ENCODE measurements at places on chromosomes 11 and 22.

- DNase-seq, result no peak
Observed at GRCh38 chr11:24754406-24754805, 257.6 kb downstream of the LUZP2 start.

DNA sequence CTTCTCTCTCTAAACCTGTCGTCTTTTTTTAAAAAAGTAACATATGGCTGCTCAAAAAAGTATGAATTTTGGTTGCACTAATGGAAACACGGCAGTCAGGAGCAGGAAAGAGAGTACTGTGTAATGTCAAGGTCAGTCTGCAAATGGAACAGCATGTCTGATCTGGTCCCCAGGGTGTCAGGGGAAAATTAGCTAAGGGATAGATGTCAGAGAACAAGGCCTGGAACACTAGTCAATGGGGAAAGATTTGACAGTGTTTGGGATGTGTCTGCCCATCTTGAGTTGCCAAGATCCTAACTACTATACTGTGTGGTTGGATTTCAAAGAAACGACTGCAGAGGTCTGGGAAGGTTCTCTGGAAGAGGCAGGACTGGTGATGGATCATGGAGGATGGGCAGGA lies 65.7 kb upstream of the PHOX2A start:
- DNase-seq, result no peak

DNA sequence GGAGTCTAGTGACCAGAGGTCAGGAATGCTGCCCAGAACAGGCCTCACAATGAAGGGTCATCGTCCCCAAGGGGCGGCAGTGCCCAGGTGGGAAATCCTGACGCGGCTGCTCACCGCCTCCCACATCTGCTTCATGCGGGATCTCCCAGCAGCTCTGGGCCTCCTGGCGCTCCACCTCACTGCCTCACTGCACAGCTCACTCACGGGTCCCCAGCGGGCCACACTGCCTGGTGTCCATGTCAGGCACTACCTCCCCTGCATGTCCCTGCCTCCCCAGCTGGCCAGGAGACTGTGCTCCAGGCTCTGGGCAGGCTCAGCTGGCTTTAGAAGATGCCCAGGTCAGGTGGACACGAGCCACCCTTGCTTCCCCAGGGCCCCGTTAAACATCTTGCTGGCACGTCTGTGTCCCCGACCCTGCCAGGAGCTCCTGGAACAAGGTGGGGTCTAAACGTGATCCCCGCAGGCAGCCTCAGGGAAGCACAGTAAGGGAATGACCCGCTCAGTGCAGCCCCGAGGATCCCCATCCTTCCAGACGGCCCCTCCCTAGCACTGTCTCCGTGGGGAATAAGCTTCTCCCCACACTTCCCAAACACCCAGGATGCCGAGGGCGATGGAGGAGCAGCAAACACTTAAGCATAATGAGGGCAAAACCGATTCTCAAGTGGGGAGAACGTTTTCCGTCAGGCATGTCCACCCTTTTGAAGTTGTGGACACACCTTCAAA lies 93.2 kb downstream of the TRMU start:
- DNase-seq, result no peak

DNA sequence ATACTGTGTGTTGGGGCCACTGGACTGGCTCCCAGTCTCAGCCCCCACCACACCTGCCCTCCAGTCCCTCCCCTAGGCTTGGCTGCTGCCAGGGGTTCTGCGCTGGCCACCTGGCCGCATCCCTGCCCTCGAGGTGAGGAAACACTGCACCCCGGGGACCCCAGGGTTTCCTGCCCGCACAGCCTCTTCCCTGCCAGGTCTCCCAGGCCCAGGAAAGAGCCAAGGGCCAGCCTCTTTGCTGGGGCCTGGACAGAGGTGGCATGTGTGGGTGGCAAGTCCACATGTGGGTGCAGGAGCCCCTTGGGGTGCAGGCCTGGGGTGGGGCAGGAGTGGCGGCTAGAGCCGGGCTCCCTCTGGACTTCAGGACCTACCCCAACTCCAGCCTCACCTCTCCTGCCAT lies 2.5 kb downstream of the EPS8L2 start:
- DNase-seq, result no peak

GRCh38 chr11:61737131-61737530 lies 15.3 kb upstream of the MYRF start:
- DNase-seq, result no peak

DNA sequence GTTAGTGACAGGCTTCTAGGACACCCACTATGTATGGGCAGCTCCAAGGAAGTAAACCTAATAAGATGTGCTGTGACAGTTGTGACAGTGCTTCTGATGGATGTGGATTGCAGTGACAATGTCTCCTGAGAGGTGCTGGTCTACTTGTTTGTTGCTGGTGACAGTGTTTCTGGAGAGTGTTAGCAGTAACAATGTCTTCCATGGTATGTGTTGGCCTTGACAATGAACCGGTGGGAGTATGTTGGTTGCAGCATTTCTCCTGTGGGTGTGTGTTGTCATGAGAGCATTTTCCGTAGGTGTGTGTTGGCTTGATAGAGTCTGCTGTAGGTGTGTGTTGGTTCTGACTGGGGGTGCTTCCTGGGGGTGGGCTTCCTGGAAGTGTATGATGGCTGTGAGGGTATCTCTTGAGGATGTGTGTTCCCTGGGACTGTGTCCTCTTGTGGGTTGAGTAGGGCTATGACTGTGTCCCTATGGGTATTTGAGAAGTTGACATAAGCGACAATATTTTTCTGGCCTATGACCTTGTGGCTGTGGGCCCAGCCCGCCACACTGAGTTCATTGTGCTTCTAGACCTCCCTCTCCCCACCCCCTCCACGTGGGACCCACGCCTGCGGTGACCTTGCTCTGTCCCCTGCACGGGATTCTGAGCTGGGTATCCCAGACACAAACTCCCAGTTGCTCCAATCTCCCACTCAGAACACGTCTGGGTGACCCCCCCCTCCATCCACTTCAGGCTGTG lies 1.2 kb downstream of the DCHS1 start:
- DNase-seq, result no peak

DNA sequence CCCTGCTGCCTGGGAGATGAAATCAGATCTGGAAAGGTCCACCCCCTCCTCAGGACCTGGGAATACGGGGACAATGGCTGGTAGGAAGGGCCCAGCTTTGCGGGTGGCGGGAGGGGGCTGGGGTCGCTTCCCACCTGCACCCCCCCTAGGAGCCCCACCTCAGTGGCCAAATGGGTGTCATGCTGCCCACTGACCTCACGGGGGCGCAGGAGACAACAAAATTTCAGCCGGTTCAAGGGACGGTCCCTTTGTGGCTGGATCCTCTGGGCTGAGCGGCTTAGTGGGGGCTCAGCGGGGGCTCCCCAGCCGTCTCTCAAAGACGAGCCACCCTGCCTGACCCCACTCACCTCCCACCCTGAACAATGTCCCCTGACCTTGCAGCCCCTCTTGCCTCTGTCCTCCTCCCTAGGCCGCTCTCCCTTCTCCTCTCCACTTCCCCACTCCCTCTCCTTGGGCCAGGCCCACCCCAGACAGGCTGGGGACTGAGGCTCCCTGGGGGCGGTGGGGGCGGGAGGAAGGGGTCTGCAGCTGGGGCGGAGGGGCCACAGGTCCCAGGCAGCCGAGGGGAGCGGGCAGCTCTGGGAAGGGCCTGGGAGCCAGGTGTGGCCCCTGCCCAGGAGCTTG lies 39.3 kb upstream of the H19 start:
- no peak for DNase-seq

- no peak for DNase-seq
Observed at GRCh38 chr11:84224042-84224441, 937.9 kb upstream of the CCDC90B start.

GRCh38 chr11:8281266-8281665 lies 17.6 kb upstream of the LMO1 start:
- DNase-seq, result no peak

DNA sequence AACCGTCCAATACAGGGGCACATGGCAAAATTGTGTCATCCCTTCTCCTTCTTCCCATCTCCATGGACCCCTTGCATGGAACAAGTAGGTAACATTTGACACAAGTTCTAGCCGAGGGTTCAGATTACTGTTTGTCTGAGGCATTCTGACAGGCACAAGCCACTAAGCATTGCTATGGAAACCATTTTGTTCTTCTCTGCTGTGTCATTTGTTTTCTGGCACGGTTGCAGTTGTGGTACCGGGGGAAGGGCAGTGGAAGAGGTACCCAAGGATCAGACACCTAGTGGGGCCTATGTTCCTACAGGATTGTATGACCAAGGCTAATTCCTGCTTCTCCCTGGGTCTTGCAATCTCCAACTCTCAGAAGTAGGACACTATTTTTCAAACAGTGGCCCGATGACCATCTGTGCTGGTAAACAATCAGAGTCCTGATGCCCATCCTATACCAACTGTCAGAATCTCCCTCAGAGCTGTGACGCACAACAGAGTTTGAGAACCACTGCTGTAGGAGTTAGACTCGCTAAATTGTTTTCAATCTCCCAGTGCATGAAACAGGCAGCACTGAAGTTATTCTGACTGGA lies 69.3 kb downstream of the KCNC1 start:
- peak; percentile 21 for DNase-seq

- no peak for DNase-seq
Observed at GRCh38 chr22:44723801-44724200, 21.8 kb downstream of the PRR5 start.

GRCh38 chr11:107118025-107118720 lies 99.9 kb upstream of the GUCY1A2 start:
- DNase-seq, result no peak

- DNase-seq, result peak; percentile 50
Observed at GRCh38 chr11:57638005-57638781, 11.5 kb downstream of the YPEL4 start.

DNA sequence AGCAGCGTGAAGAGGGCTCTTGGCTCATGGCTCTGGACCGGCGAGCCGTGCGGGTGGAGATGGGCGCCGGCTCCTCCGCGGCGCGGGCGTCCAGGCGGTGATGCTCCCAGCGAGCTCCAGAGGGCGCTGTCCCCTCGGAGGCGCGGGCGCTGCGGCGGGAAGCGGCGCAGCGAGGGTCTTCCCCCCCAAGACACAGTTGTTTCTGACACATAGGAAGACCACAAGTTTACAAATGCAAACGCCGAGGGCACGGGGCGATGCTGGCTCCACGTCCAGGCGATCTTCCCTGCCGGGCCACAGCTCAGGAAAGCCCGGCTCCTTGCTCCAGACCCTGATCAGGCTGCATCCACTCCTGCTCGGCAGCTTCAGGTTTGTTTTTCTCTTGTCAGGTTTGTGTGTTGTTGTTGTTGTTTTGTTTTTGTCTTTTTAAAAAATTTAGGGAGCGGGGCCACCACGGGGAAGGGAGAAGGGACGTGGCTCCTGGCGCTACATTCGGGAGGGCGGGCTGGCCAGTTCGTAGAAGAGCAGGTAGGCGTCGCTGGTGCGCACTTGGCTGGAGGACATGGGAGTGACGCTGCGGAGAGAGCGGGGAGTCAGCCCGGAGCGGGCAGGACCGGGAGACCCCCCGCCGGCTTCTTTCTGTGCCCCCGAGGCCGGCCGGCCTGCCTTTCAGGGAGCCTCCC lies 10.0 kb upstream of the MFRP start:
- DNase-seq, result peak; percentile 43

Measured in NCI-H1092 treated with DMSO at 0.1 percent for 48 hours (cell line).